ENCODE measurements at places on chromosomes 6 and 20.

- DNase-seq = no peak
These were observed 519.2 kb downstream of the UTRN start for GRCh38 chr6:144804246-144804790.

GRCh38 chr6:41092421-41093140 is 19.8 kb downstream of the NFYA start:
- DNase-seq = peak; percentile 25

DNA sequence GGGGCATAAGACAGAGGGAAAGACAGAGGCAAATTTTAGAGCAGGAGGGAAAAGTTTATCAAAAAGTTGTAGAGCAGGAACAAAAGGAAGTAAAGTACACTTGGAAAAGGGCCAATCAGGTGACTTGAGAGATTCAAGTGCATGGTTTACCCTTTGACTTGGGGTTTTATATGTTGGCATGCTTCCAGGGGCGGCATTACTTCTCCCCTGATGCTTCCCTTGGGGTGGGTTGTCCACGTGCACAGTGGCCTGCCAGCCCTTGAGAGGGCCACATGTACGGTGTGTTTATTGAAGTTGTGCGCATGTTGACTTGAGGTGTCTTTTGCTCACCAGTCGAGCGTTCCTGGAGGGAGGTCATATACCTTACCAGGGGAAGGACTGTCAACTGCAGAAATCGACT is 259.5 kb upstream of the JARID2 start:
- DNase-seq = no peak

DNA sequence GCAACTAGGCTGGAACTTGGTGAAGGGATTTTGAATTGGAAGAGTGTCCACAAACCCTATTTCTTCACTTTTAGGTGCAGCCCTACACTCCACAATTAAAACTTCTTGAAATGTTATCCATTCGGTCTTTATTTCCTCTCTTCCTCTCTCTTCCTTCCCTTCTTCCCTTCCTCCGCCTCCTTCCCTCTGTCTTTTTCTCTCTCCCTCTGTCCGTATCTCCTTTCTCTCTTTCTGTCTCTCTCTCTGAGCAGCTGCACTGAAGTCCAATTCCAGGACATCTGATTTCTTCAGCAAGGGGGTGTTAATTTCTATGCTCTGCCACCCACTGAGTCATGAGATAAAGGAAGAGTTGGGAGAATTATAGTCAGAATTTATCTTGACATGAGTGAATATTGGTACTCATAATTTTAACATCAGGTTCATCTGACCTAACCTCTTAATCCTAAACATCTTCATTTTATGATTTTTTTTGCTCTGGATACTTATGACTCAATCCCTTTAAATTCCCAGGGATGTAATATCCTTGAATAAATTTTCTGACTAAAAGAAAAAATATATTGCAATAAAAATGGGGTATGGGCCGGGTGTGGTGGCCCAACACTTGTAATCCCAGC is 84.2 kb downstream of the BCAS1 start:
- no peak for DNase-seq

- DNase-seq = no peak
These were observed 581.4 kb upstream of the GJE1 start for GRCh38 chr6:141551318-141551717.
